Stimulated activated CD4-positive, alpha-beta T cell treated with anti-CD3 and anti-CD28 coated beads, TNF-alpha, amount 100 ng/mL, for 48 hours (primary cell): ENCODE measurements at places on chromosomes 11 and 22.

GRCh38 chr22:24247011-24247507 lies 2.2 kb upstream of the GGT5 start:
- no peak for DNase-seq

- no peak for DNase-seq
Measured at GRCh38 chr22:19865141-19865829, 10.6 kb upstream of the GNB1L start.

DNA sequence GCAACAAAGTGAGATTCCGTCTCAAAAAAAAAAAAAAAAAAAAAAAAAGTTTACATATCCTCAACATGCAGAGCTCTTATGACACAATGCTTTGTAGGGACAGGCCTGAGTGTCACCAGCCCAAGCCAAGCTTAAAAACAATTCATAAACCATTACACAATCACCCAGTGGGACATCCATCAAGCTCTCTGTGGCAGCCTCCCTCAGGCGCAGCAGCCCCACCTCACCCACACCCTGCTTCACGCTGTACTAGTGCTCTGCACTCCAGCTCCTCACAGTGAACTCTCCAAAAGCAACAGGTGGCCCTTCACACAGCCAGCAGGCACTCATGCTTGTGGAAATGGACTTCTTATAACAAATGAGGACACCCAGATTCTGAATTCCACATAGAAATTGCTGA lies 3.5 kb upstream of the FOXRED2 start:
- no peak for DNase-seq

GRCh38 chr22:37259540-37260029 lies 15.5 kb upstream of the RAC2 start:
- DNase-seq: no peak

GRCh38 chr22:50153056-50153755 lies 17.3 kb upstream of the PANX2 start:
- DNase-seq: no peak

- DNase-seq: no peak
Measured at GRCh38 chr11:115080923-115081680, 402.8 kb downstream of the NXPE2 start.

GRCh38 chr11:37699644-37700043 lies 1101.6 kb upstream of the RAG2 start:
- DNase-seq: no peak

- DNase-seq: peak; percentile 65
Measured at GRCh38 chr11:61587951-61588727, 7.3 kb upstream of the SYT7 start.

DNA sequence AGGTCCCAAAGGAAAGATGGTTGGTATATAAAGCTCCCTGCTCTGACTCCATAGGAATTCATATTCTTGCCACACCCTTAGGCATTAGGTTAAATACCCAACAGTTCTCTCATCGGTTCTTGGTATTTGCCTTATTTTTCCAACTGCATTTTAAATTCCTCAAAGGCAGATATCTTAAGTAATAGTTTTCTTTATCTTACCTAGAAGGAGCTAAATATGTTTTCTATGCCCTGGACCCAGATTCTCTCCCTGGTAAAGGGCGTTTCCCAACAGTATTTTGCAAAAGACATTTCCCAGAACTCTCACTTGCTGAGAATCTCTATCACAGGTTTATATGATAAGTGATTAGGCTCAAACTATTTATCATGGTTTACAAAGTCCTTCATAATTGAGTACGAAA lies 158.6 kb upstream of the BDNF start:
- DNase-seq: no peak

- DNase-seq: peak; percentile 58
Measured at GRCh38 chr22:36385491-36386350, 2.0 kb downstream of the MYH9 start.

DNA sequence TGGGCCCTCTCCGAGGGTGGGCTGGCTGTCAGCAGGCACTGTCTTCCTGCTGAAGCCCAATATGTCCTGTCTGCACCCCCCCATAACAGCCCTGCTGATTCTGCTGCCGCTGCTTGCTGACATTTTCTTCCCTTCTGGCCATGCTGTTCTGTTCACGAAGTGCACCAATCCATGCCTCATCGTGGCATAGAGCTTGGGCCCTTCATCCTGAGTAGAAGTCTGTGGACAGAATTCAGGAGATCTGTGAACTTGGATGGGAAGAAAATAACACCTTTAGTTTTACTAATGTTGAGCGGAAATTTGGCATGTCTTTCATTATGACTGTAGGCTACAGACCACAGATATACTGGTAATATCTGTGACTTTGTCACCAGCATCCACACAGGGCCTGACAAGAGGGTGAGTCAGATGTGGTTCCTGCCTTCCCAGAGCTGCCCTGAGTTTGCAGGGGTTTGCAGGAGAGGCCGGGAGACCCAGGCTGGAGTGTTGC lies 14.1 kb upstream of the KIAA0930 start:
- no peak for DNase-seq

DNA sequence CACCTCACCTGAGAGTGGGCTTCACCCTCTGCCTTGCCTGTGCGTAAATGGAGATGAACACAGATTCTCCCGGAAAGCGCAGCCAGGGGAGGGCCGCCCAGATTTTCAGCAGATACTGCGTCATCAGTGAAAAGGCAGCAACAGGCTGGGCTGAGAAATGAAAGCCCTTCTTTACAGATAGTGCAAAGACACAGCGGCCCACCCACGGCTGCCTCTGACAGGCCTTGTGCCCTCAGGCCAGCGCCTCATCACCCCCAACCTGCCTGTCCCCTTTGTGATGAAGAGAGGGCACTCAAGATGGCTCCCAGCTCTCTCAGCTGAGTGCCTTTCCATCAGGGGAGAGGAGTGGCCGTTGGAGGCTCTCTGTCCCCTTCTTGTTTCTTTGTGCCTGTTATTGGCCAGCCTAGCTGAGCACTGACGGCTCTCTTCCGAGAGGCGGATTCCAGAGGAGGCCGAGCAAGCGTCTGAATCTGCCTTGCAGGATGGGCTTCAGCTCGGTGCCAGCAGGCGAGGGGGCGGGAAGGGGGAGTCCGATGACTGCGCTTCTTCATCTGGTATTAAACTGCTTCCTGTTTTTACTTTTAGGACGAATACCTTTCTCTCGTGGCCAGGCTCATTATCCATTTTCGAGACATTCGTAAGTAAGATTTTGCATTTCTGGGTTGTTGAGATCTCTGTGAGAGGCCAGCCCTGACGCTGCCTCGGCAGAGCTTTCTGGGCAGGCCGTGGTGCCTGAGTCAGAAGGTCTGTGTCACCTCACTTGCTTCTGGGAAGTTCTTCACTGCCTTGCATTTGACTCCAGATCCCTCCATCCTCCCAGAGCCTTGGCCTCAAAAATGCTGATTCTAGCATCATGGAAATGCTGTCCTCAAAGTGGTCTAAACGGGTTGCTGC lies 43.7 kb downstream of the MED15 start:
- DNase-seq: peak; percentile 53

DNA sequence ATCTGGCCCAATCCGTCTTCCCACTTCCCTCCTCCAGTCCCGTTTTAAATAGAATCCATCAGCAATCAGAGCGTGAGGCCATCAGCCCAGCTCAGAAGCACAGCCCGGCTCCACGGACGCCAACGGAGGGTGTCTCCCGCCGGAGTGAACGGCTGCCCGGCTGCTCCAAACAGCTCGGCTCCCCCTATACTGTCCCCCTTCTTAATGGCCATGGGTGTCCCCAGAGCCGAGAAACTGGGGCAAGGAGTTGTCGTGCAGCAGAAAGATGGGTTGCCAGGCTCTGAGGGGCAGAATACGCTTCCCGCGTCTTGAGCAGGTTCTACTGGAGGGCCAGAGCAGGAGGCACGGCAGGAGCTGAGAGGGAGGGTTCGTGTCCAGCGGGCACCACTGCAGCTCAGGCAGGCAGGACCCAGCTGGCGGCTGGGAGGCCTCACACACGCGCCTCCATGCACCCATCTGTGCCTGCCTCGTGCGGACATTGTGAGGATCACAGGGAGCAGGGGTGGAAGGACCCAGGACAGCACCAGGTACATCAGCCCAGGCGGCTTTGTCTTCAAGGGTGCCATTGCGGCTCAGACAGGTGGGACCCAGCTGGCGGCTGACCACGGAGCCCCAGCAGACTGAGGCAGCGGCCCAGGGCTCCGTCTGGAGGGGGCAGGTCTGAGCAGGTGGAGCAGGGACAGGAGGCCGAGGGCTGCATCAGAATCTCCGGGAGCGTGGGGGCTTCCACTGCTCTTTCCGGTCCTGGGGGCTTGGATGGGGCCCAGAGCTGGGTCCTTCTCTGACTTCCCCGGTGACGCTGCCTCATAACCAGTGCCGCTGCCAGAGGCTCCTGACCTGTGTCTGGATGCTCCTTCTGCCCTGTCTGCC lies 882.7 kb downstream of the BRD1 start:
- no peak for DNase-seq

DNA sequence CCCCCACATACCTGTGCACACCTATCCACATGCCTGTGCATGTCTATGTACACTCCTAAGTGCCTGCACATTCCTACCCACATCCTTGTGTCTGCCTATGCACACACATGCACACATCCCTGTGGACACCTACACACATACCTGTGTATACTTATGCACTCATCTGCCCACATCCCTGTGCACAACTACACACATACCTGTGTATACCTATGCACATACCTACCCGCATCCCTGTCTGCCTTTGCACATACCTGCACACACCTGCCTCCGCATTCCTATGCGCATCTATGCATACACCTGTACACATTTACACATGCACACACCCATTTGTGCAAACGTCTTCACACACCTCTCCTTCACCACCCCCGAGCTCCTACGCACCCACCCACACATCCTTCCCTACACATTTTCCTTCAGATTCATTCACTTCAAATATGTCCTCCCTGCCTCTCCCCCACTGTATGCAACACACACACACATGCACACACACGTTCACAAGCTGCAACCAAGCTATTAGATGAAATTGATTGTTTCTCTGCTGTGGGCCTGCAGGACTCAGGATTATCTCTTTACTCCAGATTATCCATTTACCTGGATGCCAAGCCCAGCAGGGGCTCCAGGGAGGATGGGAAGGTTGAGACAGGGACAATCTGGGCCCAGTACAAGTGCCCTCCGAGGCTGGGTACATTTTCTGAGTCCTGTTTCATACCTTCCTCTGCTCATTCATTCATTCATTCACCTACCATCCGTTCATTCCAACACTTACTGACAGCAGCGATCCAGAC lies 53.2 kb downstream of the TSPAN18 start:
- DNase-seq: no peak

- DNase-seq: no peak
Measured at GRCh38 chr22:44482776-44483175, 15.3 kb downstream of the RTL6 start.

- no peak for DNase-seq
Measured at GRCh38 chr11:37942081-37942480, 1344.0 kb upstream of the RAG2 start.
